ENCODE measurements at places on chromosomes 4 and X. TPM values are rescaled to one million over a fixed set of nuclear protein-coding genes. Genes with fewer than 3 reads are reported as not detected.

The ERCC6L gene
- polyA plus RNA-seq: 7.9 TPM

The NDUFC1 gene
- polyA plus RNA-seq: 50.1 TPM

The TRMT2B gene
- 12.3 TPM for polyA plus RNA-seq

The RGN gene
- 14.9 TPM for polyA plus RNA-seq

The PYURF gene
- 135 TPM for polyA plus RNA-seq

DNA sequence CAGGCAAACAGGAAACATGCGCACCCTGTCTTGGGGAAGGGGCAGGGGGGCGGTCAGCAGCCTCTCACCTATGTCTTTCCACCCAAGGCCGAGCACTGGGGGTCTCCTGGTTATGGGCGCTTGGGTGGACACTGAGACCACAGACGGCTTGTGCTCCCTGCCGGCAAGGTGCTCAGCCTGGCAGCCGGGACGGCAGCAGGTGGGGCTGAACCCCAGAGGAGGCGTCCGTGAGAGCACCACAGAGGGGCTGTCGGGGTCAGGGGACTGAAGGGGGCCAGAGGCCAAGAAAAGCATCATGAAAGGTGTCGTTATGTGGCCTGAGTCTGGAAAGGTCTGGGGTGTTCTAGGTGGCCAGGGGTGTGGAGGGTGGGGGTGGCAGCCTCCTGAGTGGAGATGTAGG, 19.6 kb downstream of the DOK7 start:
- no peak for DNase-seq

GRCh38 chrX:48998391-48998790, 3.7 kb downstream of the GRIPAP1 start:
- DNase-seq: no peak

DNA sequence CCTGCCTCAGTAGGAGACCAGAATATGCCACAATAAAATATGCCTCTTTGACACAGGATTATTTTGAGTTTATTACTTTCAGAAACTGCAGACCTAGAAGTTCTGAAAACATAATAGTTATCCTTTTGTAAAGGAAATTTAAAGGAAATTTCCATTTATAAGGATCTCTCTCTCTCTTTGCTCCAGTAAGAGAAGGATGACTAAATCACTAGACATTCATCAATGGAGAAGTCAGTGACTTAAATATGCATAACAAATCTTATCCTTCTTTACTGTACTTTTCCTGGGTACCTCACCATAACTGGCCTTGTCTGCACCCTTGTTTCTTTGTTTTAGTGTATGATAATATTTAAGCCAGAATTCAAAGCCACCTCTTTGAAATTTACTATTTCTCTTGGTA, 28.3 kb upstream of the OPHN1 start:
- no peak for DNase-seq

DNA sequence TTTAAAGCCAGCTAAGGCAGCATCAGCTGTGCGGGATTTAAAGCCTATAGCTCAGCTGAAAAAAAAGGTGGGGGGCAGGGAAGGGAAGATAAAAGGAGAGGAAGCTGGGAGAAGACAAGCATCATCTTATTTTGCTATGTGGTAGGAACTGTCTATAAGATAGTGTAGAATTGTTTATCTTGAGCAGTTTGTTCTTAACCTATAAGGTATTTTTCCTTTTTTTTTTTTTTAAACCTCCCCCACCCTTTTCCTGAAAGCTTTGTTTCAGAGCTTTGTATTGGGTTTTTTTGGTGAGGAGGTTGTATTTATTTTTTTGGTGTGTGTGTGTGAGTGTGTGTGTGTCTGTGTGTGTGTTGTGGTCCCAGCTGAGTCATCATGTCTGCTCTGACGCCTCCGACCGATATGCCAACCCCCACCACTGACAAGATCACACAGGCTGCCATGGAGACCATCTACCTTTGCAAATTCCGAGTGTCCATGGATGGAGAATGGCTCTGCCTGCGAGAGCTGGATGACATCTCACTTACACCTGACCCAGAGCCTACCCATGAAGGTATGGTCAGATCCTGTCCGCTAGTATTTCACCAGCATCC, 531 bp downstream of the RUFY3 start:
- DNase-seq: no peak

DNA sequence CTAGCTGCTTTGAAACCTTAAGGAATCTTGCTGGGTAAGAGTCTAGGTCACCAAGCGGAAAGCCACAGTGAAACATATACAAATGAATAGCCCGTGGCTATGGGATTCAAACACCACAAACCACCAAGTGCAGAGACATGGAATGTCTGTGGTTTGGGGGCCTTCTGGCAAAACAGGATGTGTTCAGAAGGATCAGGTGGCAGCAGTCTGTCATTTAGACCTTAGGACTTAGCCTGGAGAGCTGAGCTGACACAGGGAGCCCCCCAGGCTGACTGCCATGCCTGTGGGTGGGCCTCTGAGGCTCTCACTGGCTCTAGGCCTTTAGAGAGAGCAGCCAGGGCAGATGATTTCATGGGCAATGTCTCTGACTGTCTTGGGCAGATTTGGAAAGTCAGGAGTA, 225.6 kb downstream of the FBXW7 start:
- no peak for DNase-seq

GRCh38 chr4:168421671-168422070, 58.6 kb downstream of the DDX60L start:
- no peak for DNase-seq

DNA sequence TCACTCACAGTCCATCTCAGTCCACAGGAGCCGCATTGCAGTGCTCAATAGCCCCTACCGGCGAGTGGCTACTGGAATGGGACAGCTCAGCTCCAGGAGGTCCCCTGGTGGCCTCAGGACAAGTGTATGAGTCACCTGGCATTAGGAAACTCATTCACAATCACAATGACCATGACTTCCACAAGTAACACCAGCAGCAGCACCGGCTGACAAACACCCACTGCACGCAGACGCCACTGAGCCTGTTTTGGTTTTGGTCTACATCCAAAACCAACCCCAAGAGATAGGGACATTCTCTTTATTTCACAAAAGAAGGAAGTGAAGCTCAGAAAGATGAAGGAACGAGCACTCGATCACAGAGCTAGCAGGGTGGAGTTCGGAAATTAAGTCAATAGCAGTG, 8.1 kb downstream of the JAKMIP1 start:
- DNase-seq: no peak

DNA sequence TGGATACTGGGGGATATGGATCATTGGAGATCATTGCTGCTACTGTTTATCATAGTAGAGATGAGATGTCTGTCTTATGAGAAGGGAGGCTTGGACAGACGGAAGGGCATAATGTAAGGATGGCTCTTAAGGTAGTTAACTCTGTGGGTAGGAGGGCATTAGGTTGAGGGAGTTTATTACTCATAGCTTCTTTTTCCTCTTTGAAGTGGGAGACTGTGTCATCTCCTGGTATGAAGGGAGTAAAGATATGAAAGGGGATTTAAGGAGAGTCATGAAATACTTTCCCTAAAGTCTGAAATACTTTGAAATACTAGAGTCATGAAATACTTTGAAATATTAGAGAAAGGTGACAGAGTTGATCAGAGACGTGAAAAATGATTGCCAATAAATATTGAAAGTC, 255.5 kb upstream of the PITX2 start:
- DNase-seq: no peak

GRCh38 chr4:83486457-83487129, 1.7 kb upstream of the ABRAXAS1 start:
- no peak for DNase-seq

DNA sequence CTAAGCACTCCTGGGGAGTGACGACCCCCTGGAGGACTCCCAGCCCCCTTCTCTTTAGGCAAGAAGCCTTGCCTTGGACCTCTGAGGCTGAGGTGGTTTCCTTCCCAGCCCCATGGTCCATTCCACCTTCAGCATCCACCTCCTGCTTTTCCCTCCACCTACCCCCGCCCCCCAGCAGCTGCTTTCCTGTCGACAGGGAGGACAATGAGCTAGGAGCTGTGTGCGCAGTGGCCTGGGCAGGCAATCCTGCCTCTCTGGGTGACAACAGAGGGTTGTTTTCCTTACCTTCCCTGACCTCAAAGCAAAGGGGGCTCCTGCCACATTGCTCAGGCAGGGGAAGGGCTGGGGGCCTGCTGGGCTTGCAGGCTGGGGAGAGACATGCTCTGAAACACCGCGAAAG, 123.5 kb downstream of the BCOR start:
- no peak for DNase-seq

GRCh38 chrX:153596981-153597750, 1.8 kb downstream of the CCNQ start:
- DNase-seq: no peak

Measured in right lung (tissue), 10 donors.